Foreskin fibroblast (primary cell): ENCODE measurements at places on chromosomes 13 and 19.

- peak; percentile 83 for DNase-seq
These were observed 19.2 kb downstream of the RCN3 start for GRCh38 chr19:49546825-49547565.

GRCh38 chr13:21413013-21413412 lies 46.1 kb downstream of the ZDHHC20 start:
- DNase-seq, result peak; percentile 19

- DNase-seq, result peak; percentile 31
These were observed 38.1 kb upstream of the ZNF766 start for GRCh38 chr19:52231154-52231910.

DNA sequence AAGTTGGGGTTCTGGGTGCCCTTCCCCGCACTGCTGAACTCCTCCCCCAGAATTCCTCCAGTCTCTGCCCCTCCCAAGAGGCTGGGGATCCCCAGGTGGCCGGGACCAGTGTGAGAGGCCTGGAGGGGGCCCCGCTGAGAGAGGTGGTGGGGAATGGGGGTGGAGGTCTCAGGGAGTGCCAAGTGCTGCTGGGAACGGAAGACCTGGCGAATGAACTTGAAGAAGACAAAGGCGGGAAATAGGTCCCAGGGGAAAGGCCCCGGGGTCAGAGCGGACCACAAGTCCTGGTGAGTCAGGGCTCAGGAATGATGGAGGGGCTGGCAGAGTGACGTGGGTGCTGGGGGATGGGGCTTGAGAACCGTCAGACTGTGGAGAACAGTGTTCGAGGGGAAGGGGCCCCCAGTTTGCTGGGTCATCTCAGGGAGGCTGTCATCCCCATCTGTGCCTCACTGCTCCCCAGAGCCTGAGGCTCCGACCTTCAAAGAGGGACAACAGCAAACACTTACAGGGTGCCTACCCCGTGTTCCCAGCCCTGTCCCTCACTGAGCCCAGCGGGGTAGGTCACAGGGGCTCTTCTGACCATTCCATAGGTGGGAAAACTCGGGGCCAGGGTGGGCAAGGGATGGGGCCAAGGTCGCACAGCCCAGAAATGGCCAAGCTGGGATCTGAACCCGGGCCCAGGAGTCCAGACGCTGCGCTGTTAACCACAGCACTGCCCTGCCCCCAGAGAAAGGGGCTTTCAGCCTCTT lies 16.0 kb upstream of the SEMA6B start:
- DNase-seq, result peak; percentile 93
